ENCODE measurements at places on chromosomes 16 and 17.

GRCh38 chr17:29007456-29007855, 1.6 kb upstream of the SEZ6 start:
- no peak for DNase-seq

GRCh38 chr17:43465049-43465448, 18.7 kb upstream of the DHX8 start:
- DNase-seq, result no peak

GRCh38 chr16:23781176-23781575, 26.4 kb downstream of the CHP2 start:
- no peak for DNase-seq

DNA sequence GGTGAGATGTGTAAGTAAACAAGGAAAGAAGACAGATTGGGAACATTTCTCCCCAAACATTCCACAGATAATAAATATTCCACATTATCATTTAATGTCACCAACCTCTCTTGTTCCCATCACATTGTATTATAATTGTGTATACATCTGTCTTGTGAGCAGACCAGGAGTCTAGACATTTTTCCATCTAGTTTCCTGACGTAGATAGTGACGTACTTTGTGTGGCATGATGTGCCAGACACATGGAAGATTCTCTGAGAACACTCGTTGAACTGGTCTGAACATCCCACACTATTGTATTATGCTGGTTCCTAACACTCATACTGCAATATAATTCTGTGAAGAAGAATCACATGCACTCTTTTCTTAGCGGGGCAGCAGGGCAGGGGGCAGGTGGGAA, 34.0 kb downstream of the WSB1 start:
- no peak for DNase-seq

DNA sequence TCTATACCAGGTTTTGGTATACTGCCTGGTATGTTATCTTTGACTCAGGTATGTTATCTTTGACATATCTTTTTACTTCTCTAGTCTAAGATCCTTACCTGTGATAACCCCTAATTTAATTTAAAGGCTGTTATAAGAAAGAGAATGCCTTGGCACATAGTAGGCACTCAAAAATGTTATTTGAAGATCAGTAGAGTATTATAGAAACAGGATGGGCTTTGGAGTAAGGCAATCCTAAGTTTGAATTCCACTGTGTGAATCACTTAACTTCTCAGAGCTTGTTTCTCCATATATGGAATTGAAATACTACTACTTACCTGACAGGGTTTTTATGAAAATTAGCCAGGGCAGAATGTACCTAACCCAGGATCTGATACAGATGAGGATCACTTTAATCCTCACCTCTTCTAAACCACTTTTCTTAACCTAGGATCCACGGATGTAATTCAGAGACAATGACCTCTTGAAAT, 1.2 kb downstream of the BRIP1 start:
- no peak for DNase-seq

DNA sequence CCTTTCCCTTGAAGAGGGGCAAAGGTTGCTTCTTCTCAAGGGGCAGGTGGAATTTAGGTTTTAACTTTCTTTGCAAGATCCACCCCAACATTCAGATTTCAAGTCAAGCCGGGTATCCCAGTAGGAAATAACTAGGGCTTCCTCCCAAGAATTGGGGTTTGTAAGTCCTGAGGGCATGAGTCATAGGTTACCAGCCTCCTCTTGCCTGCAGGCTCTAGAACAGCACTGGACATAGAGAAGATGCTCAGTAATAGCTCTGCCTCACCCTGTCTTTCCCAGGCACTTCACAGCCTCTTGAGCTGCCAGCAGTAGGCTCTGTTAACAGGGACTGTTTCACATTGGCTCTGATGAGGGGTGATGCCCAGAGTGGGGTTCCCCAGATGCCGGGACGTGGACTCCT, 35.8 kb upstream of the ZFP90 start:
- DNase-seq, result no peak

DNA sequence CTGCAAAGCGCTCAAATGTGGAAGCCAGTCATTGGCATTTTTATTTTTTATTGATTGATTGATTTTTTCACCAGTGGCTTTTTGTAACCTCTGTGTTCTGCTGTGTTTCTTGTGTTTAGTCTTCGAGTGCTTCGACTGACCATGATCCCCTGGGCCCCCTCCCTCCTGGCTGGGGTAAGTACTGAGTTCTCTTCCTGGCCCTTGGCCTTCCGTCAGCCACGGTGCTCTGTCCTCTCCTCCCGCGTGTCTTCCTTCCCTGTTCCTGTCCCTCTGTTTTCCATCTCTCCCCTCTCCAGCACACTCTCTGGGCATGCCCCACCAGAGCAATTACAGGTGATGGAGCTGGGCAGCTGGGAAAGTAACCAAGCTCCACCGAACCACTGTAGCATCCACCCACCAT, 25.8 kb upstream of the CLEC18A start:
- DNase-seq, result no peak

GRCh38 chr17:72380737-72381136, 259.9 kb downstream of the SOX9 start:
- DNase-seq, result no peak

- no peak for DNase-seq
These were observed 17.7 kb downstream of the EFCAB5 start for GRCh38 chr17:29958947-29959657.

All from substantia nigra (tissue), 51 donors.